Transverse colon (tissue), 4 donors: ENCODE measurements at places on chromosomes 11 and 22. TPM values are rescaled to one million over a fixed set of nuclear protein-coding genes. Genes with fewer than 3 reads are reported as not detected.

GRCh38 chr11:119187123-119187892 lies 2.0 kb downstream of the NHERF4 start:
- DNase-seq, result no peak

DNA sequence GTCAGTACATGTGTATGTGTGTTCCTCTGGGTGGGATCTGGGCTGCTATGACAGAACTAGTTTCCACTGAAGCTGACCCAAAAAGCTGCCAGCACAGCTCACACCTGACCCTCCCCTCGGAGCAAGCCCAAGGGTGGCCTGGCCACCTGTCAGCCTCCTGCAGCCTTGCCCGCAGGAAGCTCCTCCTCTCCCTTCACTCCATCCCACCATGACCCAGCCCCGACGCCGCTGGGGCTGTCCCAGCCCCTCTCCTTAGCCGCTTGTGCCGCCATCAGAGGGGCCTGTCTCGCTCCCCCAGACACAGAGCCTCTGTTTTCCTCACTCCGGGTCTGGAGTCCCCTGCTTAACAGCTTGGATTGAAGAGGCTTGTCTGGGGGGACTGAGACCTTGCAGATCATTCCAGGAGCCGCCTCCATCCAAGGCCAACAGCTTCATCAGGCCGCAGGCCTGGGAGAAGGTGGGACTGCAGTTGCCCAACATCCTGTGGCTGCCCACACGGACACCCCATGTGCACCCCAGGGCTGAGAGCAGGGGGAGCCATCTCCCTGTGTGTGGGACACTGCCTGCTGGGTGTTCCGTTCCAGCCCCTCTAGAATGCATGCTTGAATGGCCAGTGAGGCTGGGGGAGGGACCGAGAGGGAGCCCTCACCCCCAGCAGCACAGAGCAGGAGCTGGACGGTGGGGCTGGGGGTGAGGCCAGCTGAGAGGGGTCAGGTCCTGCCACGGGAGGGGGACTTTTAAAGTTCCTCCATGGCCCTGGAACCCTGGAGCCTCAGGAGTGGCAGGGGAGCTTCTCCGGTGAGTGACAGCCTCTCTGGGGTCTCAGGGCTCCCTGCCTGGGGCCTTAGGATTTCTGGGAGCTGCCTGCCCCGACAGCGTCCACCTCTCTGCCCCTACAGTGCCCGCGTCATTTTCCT lies 696 bp downstream of the MRGPRF start:
- no peak for DNase-seq

Gene LRRC4C
- total RNA-seq, result 1.9 TPM

- DNase-seq, result no peak
Observed at GRCh38 chr11:45005106-45005505, 54.4 kb upstream of the TP53I11 start.

GRCh38 chr22:27239520-27239919 lies 562.0 kb downstream of the MN1 start:
- DNase-seq, result no peak

DNA sequence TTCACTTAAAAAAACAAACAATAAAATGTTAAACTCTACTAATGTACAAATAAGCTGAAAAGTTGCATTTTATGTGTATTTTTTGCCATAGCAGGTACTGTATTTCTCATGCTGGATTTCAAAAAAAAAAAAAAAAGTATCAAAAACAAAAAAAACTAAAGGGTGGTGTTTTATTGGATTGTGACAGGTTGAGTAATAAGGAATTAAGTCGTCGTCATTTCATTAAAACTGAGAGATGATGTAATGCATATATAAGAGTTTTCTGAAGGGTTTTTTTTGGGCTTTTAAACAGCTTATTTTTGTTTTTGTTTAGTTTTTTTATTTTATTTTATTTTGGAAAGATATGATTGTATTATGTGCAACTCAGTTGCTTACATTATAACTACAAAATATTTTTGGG lies 10.9 kb upstream of the ADSL start:
- DNase-seq, result no peak

DNA sequence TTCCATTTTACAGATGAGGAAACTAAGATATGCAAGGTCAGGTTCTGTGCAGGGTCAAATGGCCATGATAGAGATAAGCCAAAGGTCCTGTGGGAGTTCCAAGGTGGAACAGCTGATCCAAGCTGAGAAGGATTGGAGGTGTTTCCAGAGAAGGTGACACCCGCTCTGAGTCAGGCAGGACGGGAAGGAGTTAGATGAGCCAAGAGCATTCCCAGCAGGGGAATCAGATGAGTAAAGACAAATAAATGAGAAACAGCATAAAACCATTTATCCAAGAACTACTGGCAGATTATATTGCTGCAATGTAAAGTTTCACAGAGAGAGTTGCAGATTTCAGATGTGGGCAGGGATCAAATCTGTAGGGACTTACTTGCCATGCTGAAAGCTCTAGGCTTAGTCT lies 18.9 kb upstream of the HEPHL1 start:
- DNase-seq, result no peak

GRCh38 chr22:33404723-33405122 lies 346.5 kb upstream of the SYN3 start:
- DNase-seq, result no peak

Gene SCN4B
- total RNA-seq, result not detected

GRCh38 chr11:12200991-12201985 lies 90.9 kb downstream of the MICAL2 start:
- DNase-seq, result no peak

Gene ARVCF
- 15.3 TPM for total RNA-seq

DNA sequence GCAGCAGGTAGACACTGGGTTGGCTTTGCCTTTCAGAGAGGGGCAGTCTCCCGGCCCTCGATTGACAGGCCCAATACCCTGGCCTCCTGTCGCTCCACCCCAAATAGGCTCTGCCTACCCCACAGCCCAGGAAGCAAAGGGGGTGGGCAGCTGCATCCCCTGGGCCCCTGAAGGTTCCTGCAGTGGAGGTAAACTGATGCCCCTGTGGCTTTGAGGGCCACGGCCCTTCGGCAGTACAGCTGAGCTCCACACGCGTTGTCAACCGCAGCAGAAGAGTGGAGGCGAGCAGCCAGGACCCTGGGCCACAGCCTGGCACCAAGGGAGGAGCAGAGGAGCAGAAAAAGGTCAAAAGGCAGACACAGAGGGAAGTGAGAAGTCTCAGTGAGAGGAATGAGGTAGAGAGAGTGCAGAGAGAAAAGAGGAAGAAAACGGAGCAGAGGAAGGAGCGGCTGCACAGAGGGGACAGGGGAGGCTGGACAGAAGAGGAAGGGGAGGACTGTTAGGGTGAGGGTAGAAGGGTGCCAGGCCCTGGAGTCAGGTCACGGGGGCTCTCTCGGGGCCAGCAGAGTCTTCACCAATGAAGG lies 64.0 kb downstream of the SLC22A12 start:
- DNase-seq, result no peak
